Natural killer cell (primary cell): ENCODE measurements at places on chromosomes 16 and 17. TPM values are rescaled to one million over a fixed set of nuclear protein-coding genes. Genes with fewer than 3 reads are reported as not detected.

DNA sequence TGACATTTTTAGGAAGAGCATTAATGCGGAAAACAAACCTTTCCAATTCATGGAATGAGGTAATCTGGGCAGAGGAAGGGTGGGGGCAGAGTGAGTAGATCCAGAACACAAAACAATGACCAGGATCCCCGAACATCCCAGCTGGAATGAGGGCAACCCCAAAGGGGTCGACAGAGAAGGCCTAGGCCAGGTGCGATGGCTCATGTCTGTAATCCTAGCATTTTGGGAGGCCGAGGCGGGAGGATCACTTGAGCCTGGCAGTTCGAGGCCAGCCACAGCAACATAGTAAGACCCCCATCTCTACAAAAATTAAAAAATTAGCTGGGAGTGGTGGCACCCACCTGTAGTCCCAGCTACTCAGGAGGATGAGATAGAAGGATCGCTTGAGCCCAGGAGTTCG, 64.7 kb downstream of the ZFHX3 start:
- no peak overlapping the region for H3K27ac ChIP-seq
- DNase-seq: no peak
- H3K4me1 ChIP-seq: peaks cover 3% of the 10 kb centered on the region
- H3K4me3 ChIP-seq: no peak overlapping the region
- no peaks in the 10 kb centered on the region for H3K36me3 ChIP-seq

DNA sequence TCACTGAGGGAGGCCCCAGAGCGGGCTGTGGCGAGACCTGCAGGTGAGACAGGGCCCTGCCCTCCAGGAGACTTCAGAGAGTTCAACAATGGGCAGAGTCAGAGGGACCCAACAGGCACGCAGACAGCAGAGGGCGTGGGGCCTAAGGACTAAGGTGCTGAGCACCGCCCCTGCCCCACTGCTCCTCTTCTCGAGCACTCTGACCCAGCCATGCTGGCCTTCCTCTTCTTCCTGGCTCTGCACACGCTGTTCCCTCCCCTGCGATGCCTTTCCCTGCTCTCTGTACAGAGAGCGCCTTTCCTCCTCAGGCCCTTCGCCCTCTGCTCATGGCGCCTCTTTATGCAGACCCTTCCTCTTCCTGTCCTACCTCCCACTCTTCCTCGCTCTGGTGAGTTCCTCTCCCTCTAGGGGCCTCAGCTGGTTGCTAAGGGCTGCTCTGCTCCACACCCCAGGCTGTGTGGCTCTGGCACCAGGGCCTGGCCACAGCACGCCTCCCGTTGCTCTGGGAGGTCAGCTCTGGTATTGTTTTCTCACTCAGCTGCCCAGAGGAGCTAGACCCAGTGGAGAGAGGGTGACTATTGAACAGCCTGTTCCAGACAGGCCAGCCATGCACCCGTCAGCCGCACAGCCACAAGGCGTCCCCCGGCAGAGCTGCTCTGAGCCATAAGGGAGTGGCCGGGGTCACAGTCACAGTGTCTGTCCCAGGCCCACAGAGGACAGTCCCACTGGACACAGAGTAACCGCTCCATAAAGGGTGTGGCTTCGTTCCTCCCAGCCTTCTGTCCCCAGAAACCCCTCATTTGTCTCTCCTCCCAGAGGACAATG, 13.6 kb upstream of the RASD1 start:
- H3K27ac ChIP-seq: no peak overlapping the region
- no peaks in the 10 kb centered on the region for H3K36me3 ChIP-seq
- no peak for DNase-seq
- no peak overlapping the region for H3K4me3 ChIP-seq
- H3K4me1 ChIP-seq: no peaks in the 10 kb centered on the region
- no peaks in the 10 kb centered on the region for H3K27me3 ChIP-seq

GRCh38 chr16:19105891-19106624, 7.7 kb upstream of the ITPRIPL2 start:
- no peaks in the 10 kb centered on the region for H3K27me3 ChIP-seq
- H3K36me3 ChIP-seq: no peaks in the 10 kb centered on the region
- H3K27ac ChIP-seq: no peak overlapping the region
- no peak for DNase-seq
- H3K4me1 ChIP-seq: no peaks in the 10 kb centered on the region

DNA sequence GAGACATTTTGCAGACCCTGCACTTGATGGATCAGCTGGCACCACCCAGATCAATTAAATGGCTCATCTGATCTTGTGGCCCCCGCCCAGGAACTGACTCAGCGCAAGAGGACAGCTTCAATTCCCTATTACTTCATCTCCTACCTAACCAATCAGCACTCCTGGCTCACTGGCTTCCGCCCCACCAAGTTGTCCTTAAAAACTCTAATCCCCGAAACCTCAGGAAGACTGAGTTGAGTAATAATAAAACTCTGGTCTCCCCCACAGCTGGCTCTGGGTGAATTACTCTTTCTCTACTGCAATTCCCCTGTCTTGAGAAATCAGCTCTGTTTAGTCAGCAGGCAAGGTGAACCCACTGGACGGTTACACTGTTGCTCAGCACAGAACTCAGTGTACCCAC, 23.6 kb downstream of the SPPL2C start:
- no peak for DNase-seq
- no peaks in the 10 kb centered on the region for H3K27me3 ChIP-seq
- no peak overlapping the region for H3K27ac ChIP-seq
- no peak overlapping the region for H3K4me3 ChIP-seq

GRCh38 chr16:69921127-69921526, 30.0 kb upstream of the CLEC18A start:
- H3K4me3 ChIP-seq: no peak overlapping the region
- H3K4me1 ChIP-seq: no peaks in the 10 kb centered on the region
- H3K27ac ChIP-seq: no peak overlapping the region
- peaks cover 16% of the 10 kb centered on the region for H3K36me3 ChIP-seq
- no peaks in the 10 kb centered on the region for H3K27me3 ChIP-seq

GRCh38 chr16:88650749-88651275, at the start of gene CYBA:
Gene CYBA (minus strand): TSS chr16:88651053. CDS start chr16:88651013, 40 bp downstream.
- DNase-seq: peak; percentile 87
- H3K36me3 ChIP-seq: peaks cover 35% of the 10 kb centered on the region
- peak within 1 kb of the TSS; percentile 87 for H3K4me3 ChIP-seq
- peak within 1 kb of the TSS; percentile 99 for H3K27ac ChIP-seq

- peaks cover 8% of the 10 kb centered on the region for H3K36me3 ChIP-seq
- no peak overlapping the region for H3K4me3 ChIP-seq
- no peak for DNase-seq
Observed at GRCh38 chr17:47934856-47935255, 6.5 kb upstream of the PNPO start.

DNA sequence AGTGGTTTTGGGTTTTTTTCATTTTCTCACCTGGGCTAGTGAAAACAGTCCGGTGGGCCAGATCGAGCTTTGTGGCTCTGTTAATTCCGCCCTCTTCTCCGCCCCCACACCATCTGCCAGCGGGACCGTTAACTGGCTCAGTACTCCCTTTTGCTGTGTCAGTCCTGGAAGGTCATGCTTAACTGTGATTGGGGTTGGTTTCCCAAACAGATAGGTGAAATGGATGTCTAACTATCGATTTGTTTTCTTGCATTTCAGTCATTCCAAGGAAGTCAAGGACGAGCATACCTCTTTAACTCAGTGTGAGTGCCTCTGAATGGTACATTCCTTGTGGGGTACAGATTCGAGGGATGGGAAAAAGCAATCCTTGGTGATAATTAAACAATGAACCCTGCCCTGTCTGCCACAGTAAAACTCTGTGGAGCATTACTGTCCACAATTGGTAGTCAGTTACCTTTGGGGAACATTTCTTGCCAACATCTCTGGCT, 56.7 kb downstream of the YPEL2 start:
- no peak overlapping the region for H3K27ac ChIP-seq
- no peaks in the 10 kb centered on the region for H3K4me1 ChIP-seq

DNA sequence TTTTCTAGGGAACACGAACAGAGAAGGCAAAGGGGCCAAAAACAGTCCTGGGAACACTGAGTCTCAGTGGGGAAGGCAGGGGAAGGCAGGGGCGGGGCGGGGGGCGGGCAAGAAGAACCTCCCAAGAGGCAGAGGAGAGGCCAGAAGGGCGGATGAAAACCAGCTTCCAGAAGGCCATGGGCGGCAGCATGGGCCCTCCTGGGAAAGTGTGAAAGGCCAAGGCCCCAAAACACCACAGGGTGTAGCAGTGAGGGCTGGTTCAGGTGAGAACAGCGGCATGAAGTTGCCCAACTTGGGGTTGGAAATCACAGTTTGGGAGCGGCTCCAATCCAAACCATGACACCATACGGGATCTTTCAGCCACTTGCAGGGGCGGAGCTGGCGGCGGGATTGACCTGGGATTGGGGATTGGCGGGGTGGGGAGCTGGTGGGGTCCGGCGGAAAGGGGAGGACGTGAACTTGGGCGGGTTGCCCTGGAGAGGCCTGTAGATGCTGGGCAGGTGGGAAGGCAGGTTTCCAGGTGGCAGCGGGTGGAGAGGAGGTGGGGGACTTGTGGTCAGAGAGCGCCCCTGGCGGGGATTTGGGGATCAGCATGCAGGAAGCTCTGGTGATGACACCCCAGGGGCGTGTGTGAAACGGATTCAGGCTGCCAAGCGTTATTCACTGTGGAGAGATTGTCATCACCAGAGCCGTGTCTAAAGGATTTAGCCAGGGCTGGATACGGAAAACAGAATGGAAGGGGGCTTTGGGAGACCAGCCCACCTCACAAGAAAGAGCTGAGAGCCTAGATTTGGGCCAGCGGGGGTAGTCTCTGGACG, 80.9 kb downstream of the ARHGAP23 start:
- peaks cover 6% of the 10 kb centered on the region for H3K4me1 ChIP-seq
- no peak overlapping the region for H3K27ac ChIP-seq

Gene TEKT1
- not detected for total RNA-seq

GRCh38 chr17:60351012-60351695, 40.8 kb downstream of the USP32 start:
- peaks cover 4% of the 10 kb centered on the region for H3K4me1 ChIP-seq
- no peak overlapping the region for H3K27ac ChIP-seq
- no peaks in the 10 kb centered on the region for H3K36me3 ChIP-seq
- no peak overlapping the region for H3K4me3 ChIP-seq

Gene OR1A1
- total RNA-seq: not detected

Gene TMEM238L
- total RNA-seq: not detected

Gene NLK
- total RNA-seq: 35.6 TPM

DNA sequence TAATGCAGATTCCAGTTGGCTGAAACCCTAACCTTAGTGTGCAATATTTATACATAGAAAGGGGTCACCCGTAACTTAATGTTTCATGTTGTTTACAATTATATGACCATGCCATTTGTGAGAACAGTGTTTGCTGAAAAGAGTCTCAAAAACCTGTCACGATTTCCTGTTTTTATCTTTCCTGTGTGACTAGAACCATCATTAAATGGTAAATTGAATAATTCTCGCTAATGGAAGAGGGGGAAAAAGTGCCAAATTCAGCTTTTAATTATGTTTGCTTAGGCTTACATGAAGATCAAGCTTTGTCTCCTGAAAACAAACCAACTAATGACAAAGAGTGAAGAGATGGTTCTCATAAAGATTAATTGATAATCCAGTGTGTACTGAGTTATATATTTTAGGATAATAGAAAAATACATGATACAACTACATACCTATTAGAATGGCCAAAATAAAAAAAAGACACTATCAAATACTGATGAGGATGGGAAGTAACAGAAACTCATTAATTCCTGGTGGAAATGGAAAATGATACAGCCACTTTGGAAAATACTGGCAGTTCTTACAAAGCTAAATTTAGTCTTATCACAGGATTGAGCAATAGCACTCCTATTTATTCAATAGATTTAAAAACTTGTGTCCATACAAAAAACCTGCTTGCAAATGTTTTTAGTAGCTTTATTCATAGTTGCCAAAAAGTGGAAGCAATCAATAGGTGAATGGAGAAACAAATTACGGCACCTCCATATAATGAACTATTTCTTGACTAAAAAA, 141.7 kb downstream of the CDK5R1 start:
- no peak for DNase-seq
- H3K27ac ChIP-seq: no peak overlapping the region
- H3K4me1 ChIP-seq: no peaks in the 10 kb centered on the region
- no peaks in the 10 kb centered on the region for H3K36me3 ChIP-seq

DNA sequence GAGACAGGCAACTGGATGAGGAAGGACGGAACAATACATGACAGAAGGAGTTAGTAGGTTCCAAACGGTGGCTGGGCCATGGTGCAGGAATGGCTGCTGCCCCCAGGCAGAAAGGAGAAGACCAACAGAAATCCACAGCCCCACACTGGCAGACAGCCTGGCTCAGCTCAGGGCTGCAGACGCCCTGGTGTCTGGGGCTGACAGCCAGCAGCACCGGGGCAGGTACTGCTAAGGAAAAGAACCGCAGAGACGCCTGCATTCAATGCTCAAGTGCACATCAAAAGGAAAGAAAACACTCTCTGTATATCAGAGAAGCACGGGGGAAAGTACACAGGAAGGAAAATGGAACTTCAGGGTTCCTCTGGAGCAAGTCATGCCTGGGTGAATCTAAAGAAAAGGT, 53.4 kb downstream of the GAS7 start:
- peaks cover 58% of the 10 kb centered on the region for H3K4me1 ChIP-seq
- H3K27me3 ChIP-seq: no peaks in the 10 kb centered on the region
- H3K4me3 ChIP-seq: no peak overlapping the region
- no peak for DNase-seq
- H3K27ac ChIP-seq: no peak overlapping the region

Gene KRTAP2-1
- not detected for total RNA-seq

Gene SUPT6H
- total RNA-seq: 177 TPM

DNA sequence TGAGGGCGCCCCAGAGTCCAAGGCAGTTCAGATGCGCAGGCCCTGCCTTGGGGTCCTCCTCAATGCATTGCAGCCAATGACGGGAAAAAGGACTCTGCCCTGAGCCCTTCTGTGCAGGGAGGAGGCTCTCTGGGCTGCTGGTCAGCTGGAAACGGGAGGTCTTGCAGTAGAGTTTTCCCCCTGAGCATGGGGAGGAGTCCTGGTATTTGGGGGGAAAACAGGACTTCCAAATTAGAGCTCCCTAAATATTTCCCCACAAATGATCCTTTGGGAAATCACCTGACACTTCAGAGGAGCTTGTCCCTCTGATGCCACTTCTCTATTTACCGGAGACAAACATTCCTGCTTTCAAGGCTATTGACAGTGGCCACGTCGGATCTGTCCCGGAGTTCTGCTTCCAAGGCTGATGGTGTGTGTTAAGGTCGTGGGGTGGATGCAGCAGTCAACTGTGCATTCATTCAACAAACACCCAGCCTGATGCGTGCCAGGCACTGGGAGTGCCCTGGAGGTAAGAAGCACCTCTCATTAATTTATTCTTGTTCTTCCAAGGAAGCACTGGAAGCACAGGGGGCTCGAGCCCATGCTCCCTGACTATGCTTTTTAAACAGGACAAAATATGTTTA, 73.0 kb upstream of the DNAH17 start:
- H3K27me3 ChIP-seq: no peaks in the 10 kb centered on the region
- H3K4me3 ChIP-seq: no peak overlapping the region
- DNase-seq: no peak
- H3K36me3 ChIP-seq: no peaks in the 10 kb centered on the region
- peaks cover 11% of the 10 kb centered on the region for H3K4me1 ChIP-seq
- H3K27ac ChIP-seq: no peak overlapping the region
